ENCODE measurements at places on chromosomes 5 and 9.

- no peak for DNase-seq
Measured at GRCh38 chr9:17280350-17281012, 145.6 kb downstream of the CNTLN start.

- no peak for DNase-seq
Measured at GRCh38 chr9:114685951-114686350, 4.0 kb upstream of the TEX48 start.

DNA sequence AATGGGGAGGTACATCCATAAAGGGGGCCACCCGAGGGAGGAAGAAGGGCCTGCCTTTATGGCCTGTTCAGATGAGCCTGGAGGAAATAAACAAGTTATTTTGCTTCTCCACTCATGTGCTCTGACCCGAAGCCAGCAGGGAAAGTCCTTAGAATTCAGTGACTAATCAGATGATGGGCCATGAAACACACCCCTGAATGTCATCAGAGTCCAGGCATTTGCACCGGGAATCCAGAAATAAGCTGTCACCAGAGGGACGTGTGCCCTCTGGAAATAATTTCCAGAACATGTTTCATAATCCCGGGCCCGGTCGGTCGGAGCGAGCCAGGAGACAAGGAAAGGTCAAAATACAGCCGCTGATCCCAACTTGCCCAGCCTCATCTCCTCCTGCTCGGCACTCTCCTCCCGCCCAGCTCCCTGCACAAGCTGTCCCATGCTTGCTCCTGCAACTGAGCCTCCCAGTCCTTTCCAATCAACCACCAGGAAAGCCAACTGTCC, 73.6 kb upstream of the ZNF622 start:
- no peak for DNase-seq

DNA sequence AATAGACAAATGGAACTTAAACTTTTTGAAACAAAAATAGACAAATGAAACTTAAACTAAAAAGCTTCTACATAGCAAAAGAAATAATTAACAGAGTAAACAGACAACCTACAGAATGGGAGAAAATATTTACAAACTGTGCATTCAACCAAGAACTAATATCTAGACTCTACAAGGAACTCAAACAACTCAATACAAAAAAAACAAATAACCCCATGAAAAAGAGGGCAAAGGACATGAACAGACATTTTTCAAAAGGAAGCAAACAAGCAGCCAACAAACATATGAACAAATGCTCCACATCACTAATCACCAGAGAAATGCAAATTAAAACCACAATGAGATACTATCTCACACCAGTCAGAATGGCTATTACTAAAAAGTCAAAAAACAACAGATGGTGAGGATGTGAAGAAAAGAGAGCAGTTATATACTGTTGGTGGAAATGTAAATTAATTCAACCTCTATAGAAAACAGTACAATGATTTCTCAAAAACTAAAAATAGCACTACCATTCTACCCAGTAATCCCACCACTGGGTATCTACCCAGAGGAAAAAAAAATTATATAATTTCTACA, 170.8 kb upstream of the RGMB start:
- DNase-seq: no peak

- DNase-seq: no peak
Measured at GRCh38 chr5:170132269-170132975, 26.7 kb downstream of the FOXI1 start.

DNA sequence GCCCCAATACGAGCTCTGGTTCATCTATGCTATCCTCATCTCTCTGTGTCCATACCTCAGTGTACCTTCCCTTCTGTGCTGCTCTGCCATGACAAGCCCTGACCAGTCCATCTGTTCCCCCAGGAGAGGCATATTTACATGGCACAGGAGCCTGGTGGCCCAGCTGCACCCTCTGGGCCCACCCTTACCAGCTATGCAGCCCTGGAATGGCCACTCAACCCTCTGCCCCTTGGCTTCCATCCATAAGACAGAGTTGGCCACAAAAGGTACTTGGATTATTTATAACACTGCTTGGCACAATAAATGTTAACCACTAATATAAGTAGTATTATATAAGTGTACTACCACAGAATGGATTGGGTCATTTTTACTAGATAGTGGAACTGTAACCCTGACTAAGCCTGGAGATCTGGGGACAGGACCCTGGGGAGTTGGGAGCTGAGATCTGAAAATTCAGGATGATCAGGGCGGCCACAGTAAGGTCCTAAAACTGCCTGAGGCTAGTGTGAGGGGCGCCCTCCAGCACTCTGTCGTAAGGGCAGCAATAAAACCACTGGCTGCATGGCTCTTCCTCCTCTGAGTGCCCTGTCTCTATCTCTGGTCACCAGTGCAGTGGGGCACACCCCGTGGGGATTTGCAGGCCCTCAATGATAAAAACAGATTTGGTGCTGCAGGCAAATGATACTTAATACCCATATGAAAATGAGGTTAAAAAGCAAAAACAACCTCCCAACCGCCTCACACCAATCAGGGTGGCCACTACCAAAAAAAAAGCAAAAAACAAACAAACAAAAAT, 65.8 kb downstream of the SEMA4D start:
- no peak for DNase-seq

DNA sequence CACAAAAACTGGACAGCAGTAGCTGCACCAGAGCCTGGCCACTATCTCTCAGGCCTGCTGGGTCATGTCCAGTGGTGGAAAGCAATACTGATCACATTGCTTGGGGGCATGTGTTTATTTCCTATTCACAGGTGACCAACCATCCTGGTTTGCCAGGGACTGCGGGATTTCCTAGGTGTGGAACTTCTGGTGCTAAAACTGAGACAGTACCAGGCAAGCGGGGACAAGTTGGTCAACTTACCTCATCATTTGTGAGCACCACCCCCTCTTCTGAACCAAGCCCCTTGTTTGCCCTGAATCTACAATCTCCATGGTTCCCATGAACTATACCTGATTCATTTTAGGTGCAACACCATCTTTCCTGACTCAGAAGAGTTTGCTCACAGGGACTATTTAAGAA, 81.3 kb downstream of the TNC start:
- DNase-seq: no peak

DNA sequence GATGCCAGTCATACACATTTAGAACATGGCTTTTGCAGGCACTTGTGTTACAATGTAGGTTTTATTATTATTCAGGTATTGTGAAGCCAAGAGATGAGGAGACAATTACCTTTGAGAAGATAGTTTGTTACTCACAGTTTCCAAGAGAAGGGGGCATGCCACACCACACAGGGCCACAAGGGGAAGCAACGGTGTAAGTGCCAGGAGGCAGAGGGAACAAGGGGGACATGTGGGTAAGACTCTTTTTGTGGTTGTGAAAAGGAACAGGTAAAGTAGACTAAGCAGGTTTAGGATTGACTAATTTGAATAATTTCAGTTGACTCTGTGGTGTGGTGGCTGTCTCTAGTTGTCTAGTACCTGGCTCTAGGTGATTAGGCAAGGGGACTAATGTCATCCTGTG, 191.2 kb downstream of the TRPM6 start:
- no peak for DNase-seq

- no peak for DNase-seq
Measured at GRCh38 chr9:75962013-75962661, 71.7 kb downstream of the PCSK5 start.

DNA sequence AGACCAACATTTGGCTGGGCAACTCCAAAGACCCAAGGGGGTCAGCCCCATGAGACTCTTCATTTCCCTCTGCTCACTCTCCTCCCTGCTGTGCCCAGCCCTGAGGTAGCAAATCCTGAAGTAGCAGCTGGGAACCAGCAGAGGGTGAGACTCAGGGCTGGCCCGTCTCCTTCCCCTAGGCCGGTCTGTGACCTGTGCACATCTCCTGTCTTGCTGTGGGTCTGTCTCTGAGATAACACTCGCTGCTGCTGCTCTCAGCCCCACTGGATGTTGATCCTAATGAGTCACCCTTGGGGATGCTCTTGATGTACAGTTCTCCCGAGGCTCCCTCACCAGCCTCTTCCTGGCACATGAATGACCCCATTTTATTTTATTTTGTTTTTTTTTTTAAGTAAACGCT, 7.3 kb upstream of the OR2V1 start:
- no peak for DNase-seq

DNA sequence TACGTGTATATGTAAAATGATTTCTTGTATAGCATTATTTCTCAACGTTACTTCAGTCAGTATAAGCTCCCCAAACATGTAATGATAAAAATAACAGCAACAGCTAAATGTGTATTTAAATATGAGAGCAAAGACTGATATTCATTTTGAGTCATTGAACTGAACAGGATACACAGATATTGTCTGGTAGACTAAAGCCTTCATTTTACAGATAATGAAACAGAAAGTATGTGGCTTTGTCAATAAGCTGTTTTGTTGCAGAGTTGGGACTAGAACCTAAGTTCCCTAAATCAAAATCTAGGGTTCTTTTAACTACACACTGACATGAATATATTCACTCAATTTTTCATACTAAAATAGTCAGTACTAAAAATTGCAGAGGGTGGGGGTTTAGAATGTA, 80.4 kb upstream of the MARCHF11 start:
- no peak for DNase-seq

DNA sequence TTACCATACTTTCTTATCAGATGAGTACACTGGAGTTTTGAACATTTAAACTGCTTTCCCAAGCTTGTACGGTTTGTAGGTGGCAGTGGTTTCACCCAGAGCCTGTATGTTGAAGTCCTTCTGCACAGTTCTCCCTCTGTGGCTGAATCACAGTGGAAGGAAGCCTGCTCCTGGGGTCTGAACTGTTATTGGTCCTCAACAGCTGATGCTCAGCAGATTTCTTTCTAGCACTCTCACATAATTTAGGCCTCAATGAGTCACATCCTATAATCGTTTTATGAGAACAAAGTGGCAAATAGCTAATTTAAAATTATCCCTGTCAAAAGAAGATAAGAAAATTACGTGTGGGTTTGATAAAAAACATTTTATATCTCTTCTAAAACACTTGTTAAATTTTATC, 229.7 kb downstream of the TLE4 start:
- DNase-seq: no peak

- DNase-seq: no peak
Measured at GRCh38 chr9:37255944-37256862, 135.8 kb downstream of the ZCCHC7 start.

GRCh38 chr9:133839822-133840329, 101.7 kb upstream of the SARDH start:
- DNase-seq: no peak

- DNase-seq: no peak
Measured at GRCh38 chr5:95471942-95472341, 80.8 kb downstream of the FAM81B start.

- DNase-seq: no peak
Measured at GRCh38 chr5:177980743-177981151, 15.3 kb downstream of the PROP1 start.

DNA sequence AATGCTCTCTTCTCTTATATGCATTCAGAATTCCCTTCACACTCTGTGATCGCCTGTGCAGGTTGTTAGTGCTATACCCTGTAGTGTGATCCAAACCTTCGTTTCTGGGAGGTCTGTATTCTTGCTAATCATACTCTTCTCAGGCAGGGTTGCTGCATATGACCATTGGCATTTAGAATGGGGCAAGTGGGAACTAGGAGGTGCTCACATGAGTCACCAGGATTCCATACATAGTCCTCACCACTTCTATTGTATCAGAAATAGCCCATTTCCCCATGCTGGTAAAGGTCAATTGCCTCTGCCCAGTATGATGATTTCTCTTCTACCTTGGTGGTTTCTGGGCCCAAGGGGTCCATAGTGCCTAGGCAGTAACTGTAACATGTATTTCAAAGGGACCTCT, 443.5 kb upstream of the CDH6 start:
- no peak for DNase-seq

- no peak for DNase-seq
Measured at GRCh38 chr5:36066540-36067210, at the start of gene UGT3A2. Gene UGT3A2 (minus strand): TSS chr5:36066882. CDS start chr5:36066789, 93 bp downstream.

- DNase-seq: peak; percentile 80
Measured at GRCh38 chr9:135939351-135940265, 21.6 kb downstream of the UBAC1 start.

GRCh38 chr9:121661328-121661727, 9.9 kb downstream of the DAB2IP start:
- DNase-seq: no peak

DNA sequence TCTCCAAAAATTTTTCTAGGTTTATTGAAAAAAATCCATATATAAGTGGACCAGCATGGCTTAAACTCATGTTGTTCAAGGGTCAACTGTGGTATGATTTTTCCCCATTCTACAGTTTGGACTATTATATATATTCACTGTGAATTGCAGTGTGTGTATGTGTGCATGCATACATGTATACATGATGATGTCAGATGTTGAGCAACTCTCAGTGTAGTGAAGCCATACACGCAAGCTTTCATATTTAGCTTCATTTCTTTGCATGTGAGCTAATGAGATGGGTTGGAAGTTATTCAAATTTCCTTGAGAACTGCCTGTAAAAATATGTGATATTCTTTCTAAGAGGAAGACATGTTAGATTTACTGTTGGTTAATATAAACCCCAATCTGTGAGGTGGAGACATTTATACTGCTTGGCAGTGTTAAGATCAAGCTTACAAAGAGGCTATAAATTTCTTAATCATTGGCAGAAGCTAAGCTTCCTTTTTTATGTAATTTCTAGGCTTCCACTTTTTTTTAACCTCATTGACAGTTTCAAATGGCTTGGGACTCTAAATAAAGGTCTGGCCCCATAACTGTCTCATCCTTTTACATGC, 134.8 kb downstream of the GABRG2 start:
- DNase-seq: no peak

DNA sequence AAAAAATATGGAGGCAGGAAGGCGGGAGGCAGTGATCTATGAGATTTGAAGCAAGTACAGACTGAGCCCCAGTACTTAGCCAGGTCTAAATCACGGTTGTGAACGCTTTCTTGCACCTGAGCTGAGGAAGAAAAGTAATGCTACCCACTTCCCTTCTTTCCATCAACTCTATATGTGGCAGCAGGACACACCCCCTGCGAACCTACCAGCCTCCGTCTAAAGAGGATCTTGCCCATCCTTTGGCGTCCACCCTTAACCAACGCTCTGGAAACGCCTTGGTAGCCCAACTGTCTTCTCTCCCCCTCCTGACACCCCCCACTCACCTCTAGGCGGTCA, 545 bp downstream of the HMGCS1 start:
- DNase-seq: no peak

DNA sequence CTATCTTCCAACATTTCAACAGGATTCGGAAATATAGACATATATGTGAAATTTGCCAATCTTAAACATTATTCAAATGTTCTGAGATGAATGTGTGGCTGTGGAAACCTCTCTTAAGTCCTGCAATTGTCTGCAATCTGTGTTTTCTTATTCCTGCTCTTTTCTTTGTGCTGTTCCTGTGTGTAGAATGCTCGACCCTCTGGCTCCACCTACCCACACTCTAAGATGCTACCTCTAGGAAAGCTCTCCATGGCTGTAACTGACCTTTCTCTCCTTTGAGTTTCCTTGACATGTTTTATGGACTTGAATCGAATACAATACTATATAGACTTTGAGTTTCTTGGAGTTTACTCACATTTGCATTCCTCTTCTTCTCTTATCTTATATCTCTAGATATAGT, 120.6 kb upstream of the ASTN2 start:
- DNase-seq: no peak

GRCh38 chr5:124454081-124454480, 292.4 kb downstream of the ZNF608 start:
- no peak for DNase-seq
